ENCODE measurements at places on chromosomes 5 and 9.

- DNase-seq, result no peak
Measured at GRCh38 chr5:110727025-110727314, 499 bp upstream of the TMEM232 start.

DNA sequence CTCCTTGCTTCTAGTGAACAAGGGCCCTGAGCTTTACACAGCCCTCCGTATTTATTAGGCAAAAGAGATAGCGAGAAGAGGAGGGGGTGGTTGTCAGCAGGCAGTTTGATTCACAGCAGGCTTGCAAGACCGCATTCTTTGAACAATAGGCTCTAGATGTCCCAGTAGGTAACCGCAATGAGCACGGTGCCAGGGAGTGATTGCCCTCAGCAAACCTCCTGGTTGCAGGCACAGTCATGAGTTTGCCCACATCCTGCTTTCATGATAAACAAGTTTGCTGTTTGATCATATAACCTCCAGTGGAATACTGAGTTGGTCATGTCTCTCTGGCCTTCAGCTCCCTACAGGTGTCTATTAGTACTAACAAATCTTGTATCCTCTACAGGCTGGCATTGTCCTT is 66.1 kb downstream of the CACNA1B start:
- DNase-seq, result no peak

- no peak for DNase-seq
Measured at GRCh38 chr5:18068826-18069225, 434.6 kb downstream of the TAF11L14 start.

GRCh38 chr5:126107381-126107780 is 315.8 kb upstream of the GRAMD2B start:
- no peak for DNase-seq

GRCh38 chr9:4980086-4980727 is 4.9 kb upstream of the JAK2 start:
- DNase-seq, result no peak

DNA sequence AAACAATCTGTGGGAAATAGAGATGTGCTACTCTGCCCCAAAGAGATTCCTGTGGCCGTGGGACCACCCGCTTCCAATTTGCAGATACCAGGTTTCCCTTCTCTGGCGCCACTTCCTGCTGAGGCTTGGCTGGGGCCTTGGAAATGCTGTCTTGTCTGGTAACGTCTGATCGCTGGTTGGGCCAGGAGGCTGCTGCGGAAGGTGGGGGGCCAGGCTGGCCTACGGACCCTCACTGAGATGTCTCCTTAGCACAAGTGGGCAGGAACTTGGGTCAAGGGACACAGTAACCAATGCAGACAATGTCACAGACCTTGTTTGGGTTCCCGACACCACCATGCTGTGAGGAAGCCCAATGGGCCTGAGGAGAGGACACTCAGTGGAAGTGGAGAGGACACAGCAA is 31.7 kb upstream of the IRX4 start:
- no peak for DNase-seq

- DNase-seq, result no peak
Measured at GRCh38 chr5:14364576-14365472, 216.8 kb upstream of the OTULINL start.

DNA sequence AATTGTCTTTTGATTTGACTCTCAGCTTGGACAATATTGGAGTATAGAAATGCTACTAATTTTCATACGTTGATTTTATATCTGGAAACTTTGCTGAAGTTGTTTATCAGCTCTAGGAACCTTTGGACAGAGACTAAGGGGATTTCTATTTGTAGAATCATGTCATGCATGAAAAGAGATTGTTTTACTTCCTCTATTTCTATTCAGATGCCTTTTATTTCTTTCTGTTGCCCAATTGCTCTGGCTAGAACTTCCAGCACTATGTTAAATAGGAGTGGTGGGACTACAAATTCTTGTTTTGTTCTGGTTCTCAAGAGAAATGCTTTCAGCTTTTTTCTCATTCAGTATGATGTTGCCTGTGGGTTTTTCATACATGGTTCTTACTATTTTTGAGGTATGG is 112.8 kb upstream of the CDH12 start:
- peak; percentile 37 for DNase-seq

- DNase-seq, result no peak
Measured at GRCh38 chr5:129460672-129460935, 506 bp downstream of the ADAMTS19 start.

DNA sequence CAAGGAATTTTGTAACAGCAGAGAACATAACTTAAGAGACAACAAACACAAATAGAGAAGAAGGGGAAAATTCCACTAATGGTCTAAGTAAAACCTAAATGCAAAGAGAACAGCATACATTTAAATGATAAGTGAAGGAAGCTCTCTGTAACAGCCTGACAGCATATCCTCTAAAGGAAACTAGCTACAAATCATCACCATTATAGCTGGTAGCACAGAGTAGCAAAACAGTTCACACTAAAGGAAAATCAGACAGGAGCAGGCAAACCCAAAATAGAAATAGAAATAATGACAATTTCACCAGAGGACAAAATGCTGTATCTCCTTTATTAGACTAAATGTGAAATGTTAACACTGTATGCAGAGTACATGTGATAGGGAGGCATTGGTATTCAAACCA is 532.8 kb downstream of the PTPRD start:
- DNase-seq, result no peak

DNA sequence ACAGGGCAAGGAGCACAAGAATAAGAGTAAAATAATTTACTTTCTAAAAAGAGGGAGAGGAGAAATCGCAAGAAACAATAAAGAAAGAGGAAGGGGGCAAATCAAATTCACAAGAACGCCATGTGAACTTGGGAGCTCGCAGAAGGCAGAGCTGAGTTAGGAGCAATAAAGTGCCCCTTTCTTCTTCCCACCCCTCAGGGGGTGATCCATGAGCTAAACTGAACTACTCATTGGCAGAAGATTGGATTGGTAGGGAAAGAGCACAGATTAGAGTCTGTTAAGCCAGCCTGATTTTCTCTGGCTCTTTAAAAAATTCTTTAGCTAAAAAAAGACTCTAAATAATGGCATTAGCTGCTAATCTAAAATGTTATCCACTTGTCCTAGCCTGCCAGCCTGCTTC is 307.5 kb downstream of the EBF1 start:
- no peak for DNase-seq

DNA sequence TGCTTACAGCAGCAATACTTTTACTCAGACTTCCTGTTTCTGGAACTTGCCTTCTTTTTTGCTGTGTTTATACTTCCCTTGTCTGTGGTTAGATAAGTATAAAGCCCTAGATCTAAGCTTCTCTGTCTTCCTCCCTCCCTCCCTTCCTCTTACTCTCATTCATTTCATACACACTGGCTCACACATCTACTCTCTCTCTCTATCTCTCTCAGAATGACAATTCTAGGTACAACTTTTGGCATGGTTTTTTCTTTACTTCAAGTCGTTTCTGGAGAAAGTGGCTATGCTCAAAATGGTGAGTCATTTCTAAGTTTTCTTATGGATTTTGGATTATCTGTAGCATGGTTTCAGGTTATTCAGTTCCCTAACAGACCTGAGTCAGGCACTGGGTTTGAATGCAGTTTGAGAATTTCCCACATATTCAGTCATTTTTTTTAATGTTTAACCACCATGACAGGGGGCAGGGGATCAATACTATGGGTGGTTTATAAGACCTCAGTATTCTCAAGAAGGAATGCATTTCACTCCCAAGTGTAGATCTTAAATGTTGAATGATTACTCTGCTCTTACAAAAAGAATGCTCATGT is at the start of gene IL7R:
Gene IL7R, plus strand, starts transcription at position 127 of the 587 bp plus-strand sequence. Its CDS starts 87 bp downstream, at position 214.
- DNase-seq, result peak; percentile 20

DNA sequence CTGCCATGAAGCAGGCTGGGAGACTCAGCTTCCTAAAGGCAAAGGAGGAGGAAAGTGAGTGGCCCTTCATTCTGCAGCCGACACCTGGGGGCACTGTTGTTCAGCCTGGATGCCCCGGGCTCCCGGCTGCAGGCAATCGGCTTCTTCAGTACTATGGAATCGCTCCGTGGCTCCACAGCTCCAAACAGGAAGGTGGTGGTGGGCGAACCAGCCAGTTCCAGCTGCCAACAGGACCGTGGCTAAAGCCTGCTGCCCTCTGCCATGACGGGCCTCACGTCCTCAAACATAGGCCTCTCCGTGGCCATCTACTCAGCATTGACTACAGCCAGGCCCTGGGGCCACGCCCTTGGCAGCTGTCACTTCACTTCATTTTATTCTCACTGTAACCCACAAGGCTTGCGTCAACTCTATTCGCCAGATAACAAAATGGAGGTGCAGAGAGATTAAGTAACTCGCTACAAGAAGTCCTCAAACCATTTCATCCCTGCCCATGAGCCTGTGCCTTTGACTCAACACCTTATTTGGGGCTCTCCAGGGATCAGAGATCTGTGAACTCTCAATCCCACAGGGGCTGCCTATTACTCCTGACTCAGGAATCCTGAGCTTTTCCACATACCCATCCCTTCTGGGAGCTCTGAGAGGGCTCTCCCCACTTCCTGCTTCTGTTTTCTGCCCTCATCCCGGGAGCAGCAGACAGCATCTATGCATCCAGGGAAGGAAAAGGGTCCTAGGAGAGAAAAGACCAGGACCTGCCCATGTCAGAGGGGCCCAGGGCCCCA is 38.0 kb downstream of the PAX5 start:
- DNase-seq, result peak; percentile 73

- no peak for DNase-seq
Measured at GRCh38 chr9:120862452-120862851, 14.5 kb downstream of the PHF19 start.

DNA sequence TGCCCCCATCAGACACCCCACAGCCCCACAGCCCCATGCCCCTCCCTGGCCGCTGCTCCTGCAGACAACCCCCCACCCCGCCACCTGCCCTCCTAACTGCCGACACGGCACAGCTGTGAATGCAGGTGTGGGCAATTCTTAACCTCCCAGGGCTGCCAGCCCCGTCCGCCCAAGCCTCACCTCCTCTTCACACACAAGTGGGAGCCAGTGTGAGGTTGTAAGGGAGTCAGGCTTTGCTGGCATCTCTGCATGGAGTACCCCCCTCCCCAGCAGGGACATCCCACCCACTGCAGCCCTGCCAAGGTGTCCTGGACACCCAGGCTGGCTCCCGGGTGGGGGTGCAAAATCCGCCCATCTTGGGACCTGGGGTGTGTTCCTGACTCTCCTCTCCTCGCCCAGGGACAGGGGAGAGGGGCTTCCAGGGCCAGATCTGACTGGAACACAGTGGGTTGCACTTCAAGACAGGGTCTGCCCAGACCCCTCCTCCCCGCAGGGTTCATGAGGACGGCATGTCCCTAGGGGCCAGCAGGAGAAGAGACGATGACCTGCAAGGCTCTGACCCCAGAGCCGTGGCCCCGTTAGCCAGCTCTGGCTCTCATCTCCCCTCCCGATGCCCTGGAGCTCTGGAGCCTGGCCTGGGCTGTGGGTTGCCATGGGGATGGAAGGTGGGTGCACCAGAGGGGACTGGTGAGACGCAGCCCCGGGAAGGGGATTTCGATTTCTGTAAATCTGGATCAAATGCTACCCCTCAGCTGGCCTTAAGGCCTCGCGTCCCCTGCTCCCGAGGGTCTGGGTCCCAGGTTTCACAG is 34.4 kb downstream of the SARDH start:
- DNase-seq, result no peak

GRCh38 chr9:29966247-29966646 is 2393.0 kb upstream of the C9orf72 start:
- no peak for DNase-seq

GRCh38 chr9:131670247-131671132 is 69.4 kb downstream of the RAPGEF1 start:
- no peak for DNase-seq

DNA sequence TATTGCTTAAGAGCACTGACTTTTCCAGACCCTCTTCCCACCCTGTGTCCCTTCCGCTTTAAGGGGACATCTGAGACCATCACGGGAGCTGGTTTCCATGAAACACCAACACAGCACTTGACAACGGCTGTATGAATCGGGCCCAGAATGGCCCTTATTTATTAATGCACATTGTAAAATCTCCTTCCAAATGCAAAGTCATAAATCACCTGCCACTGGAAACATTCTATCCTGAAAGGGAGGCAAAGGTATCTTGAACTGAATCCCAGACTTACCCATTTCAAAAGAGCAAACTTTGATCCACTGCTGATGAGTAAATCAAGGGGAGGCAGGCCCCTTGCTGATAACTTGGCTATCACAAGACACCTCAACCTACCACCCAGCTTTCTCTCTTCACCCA is 37.4 kb downstream of the SHB start:
- no peak for DNase-seq

- DNase-seq, result no peak
Measured at GRCh38 chr5:15034379-15034778, 162.8 kb upstream of the ANKH start.

DNA sequence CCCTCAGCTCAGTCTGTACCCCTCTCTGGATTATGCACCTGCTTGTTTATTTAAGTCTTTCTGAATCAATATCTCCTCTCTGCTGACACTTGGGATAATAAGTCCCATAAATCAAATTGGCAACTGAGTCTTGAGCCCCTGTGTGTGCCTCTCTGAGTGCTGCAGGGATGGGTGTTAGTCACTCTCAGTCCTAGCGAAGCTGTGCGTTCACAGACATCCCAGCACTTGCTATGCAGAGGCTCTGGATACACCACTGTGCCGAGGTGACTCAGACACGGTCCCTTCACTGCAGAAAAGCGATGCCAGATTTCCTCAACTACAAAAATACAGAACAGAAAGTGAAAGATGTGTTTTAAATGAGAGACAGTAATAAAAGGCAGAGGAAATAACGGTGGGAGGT is 4.1 kb upstream of the KCNMB1 start:
- peak; percentile 28 for DNase-seq

DNA sequence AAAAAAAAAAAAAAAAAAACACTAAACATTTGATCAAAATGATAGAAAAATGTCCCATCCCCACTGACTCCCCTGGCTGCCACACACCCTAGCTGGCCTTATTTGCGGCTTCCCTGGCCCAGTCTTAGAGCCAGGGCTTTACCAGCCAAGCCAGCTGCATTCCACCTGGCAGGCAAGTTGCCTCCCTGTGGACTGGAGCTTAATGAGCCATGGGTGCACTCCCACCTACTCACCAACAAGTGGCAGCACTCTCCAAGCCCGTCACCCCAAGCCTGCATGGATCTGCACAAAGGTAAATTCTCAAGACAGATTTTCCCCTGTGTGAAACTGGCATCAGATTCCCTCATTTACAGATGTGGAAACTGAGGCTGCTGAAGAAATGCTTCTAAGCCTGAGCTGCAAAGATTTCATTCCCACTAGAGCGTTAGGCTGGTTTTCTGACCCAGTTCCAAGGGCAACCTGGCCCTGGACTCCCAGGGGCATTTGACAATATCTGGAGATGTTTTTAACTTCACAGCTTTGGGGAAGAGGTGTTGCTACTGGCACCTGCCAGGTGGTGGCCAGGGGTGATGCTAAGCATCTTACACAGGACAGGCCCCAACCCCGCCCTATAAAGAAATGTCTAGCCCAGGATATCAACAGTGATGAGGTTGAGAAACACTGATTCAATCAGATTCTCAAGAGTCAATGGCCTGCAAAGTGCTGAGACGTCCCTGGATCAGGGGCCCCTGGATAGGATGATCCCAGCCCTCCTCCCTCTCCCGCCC is 21.9 kb upstream of the VDAC1 start:
- peak; percentile 25 for DNase-seq

DNA sequence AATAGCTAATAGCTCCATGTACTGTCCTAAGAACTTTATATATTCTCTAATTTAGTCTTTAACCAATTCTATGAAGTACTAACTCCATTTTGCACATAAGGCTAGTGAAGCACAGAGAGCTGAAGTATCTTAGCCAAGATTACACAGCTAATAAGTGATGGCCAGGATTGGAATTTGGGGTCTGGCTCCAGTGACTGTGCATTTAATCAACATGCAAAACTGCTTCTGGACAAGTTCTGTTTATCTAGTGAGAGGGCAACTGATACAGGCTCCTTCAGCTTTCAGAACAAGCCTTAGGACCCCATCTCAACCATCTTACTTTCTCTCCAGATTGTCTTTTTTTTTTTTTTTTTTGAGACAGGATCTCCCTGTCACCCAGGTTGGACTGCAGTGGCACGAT is 21.3 kb downstream of the SLC25A25 start:
- DNase-seq, result no peak

Measured in naive B cell (primary cell).